Activated T-cell treated with anti-CD3 and anti-CD28 coated beads for 48 hours (primary cell): ENCODE measurements at places on chromosomes 1 and 21.

- no peak for DNase-seq
Measured at GRCh38 chr1:17091252-17091651, 28.0 kb downstream of the PADI2 start.

DNA sequence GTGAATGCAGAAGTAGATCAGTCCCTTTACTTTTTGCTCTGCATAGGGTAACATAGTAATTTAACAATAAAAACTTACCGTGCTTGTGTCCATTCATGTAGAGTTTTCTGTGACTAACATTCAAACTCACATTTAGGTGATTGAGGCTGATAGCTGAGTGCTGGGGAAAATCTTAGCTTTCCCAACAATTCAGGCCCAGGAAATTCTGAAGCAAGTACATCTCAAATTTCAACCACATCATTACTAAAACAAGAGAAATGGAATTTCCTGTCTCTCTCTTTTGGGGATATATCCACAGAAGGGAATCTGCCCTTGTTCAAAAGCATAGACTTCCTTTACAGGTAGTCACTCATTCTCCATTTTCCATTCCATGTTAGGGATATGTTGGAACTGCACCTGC is 33.1 kb upstream of the C1orf146 start:
- DNase-seq: no peak

- no peak for DNase-seq
Measured at GRCh38 chr1:84000954-84001495, 2.1 kb upstream of the TTLL7 start.

DNA sequence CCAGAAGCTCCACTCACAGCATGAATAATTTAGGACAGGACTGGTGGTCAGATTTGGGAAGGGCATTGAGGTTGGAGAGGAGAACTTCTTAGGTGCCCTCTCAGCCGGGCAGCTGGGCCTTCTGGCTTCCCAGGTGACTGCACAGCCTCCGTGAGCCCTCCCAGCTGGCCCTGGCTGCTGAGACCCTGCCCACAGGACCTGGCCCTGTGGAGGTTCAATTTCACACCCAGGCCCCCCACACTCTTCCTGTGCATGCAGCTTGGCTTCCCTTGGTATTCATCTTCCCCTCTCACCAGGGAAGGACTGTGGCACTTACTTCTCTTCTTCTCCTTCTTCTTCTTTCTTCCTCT is 50.6 kb downstream of the NDUFS5 start:
- DNase-seq: no peak

GRCh38 chr1:176802316-176802715 is 339.3 kb downstream of the PAPPA2 start:
- DNase-seq: no peak

DNA sequence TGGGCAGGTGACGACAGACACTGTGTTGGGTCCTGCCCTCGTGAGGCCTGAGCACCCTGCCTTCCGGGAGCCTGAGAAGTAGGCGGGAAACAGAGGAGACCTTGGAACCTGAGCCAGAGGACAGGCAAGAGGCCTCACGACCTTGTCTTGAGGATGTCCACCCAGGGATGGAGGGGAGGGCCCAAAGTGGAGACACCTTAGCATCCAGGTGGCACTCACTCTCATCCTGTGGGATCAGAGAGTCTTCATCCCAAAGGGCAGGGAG is 347.2 kb downstream of the NPHP4 start:
- DNase-seq: no peak

GRCh38 chr1:240991230-240991629 is 365.8 kb downstream of the RGS7 start:
- DNase-seq: no peak

DNA sequence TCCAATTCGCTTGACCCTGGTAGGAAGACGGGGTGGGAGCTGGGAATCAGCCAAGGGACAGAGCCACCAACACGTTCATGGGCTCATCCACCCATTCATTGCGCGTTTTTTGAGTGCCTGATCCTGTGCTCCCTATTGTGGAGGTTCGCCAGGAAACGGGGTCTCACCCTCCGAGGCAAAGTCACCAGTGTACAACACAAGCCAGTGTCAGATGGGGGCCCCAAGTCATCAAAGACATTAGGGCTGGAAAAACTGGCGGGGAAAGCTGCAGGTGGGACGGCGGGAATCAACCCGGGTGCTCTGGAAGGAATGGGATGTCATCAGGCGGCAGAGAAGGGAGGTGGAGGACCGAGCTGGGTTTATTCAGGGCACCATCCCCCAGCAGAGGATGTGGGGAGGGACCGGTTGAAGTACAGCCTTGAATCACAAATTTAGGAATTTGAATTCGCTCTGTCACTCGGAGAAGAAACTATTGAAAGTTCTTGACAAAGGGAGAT is 667 bp upstream of the NID1 start:
- DNase-seq: no peak

DNA sequence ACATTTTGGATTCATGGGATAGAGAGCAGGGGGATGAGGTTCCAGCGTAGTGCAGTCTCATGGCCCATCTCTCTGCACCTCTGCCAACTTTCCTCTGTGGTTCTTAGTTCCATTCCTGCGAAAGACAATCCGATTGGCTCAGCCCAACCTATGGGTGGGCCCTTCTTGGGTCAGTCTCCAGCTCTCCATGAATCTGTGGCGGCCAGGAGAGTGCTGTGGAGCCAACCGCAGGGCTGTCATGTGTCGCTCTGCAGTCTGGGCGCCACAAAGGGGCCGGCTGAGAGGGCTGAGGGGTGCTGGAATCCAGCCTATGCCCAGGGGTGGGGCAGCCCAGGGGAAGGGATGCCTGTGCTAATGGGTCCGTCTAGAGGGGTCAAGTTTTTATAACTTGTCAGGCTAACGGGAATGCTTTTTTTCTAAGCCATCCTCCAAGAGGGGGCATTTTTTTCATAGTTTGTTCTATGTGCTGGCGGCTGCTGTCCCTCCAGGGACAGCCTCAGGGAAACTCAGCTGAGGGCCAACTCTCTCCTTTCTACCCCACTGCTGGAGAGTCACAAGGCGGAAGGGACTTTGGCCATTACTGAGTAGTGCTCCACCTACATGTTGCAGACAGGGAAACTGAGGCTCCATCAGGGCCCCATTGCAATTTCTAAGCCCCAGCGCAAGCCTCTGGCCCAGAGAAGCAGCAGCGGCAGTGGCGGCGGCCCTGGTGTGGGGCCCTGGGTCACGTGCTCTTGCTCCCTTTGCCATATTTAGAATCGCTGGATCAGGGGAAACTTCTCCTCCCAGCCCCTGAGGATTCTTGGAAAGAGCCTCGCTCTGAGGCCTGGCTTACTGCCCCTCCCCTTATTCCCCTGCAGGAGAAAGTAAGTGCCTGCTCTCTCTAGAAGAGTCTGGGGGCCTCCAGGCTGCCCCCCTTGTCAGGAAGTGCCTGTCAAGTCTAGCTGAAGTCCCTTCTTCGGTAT is 23.4 kb downstream of the KCNQ4 start:
- no peak for DNase-seq
